ENCODE measurements at places on chromosomes 6 and 20.

DNA sequence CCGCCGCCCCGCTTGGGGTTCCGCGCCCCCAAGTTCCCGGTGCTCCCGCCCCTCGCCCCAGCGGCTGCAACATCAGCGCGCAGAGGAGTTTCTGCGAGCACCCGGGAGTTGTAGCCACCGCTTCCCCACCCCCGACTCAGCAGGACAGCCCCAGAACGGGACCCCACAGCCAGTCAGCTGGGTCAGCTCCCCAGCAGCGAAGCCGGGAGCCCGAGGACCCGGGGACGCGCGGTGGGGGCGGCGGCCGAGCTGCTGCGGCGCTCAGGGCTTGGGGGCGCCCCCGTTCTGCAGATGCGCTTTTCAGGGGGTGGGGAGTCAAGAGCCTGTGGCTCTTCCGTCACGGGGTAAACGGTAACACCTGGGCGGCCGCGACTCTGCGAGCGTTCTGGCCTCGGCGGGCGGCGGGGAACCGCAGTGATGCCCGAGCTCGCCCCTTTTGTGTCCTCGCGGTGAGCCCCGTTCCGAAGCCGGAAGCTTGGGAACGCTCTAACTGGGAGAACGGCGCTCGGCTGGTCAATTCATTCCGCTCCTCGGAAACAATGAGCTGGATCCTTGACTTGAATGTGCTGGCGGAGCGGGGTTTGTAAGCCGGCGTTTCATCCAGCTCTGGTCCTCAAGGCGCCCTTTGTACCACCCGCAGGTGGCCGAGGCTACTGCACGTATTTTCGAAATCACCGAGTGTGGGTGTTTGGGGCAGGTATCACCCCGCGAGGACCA, 774 bp downstream of the PLEKHG1 start:
- peak; percentile 68 for DNase-seq

DNA sequence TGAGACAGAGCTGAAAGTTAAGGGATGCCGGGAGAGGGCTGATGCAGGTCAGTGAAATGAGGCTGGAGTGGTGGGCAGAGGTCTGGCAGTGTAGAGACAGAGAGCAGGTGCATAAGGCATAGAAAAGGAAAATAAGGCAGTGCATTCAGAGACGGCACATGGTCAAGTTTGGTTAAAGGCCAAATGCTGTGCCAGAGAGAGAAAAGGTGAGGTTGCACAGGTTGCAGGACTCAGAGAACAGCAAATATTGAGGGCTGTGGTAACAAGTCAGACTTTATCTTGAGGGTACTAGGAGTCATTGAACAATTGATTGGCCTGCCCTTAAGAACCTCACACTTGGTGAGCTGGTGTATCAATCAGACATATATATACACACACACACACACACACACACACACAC, 102.9 kb upstream of the TSHZ2 start:
- DNase-seq, result no peak

GRCh38 chr20:24972341-24972740, 20.2 kb downstream of the APMAP start:
- DNase-seq, result no peak

- DNase-seq, result no peak
Measured at GRCh38 chr20:52913650-52914387, 58.3 kb upstream of the TSHZ2 start.

DNA sequence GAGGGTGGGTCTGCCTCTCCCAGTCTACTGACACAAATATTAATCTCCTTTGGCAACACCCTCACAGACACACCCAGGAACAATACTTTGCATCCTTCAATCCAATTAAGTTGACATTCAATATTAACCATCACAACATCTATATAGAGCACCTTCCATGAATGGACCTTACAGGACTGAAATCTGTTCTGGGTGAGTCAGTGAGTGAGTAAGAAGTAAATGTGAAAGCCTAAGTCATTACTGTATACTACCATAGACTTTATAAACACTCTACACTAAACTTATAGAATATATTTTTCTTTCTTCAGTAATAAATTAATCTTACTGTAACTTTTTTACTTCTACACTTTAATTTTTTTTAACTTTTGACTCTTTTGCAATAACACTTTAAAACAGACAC, 993.8 kb upstream of the MAP3K7 start:
- no peak for DNase-seq

GRCh38 chr6:108180776-108181175, 15.0 kb downstream of the NR2E1 start:
- no peak for DNase-seq

- peak; percentile 85 for DNase-seq
Measured at GRCh38 chr20:50987493-50988210, 29.0 kb downstream of the MOCS3 start.
